Anterior cingulate cortex (tissue), 58 donors: ENCODE measurements at places on chromosomes 6 and 20.
A peak's percentile ranks its signal among the peaks of the same experiment; 100 is the strongest.

DNA sequence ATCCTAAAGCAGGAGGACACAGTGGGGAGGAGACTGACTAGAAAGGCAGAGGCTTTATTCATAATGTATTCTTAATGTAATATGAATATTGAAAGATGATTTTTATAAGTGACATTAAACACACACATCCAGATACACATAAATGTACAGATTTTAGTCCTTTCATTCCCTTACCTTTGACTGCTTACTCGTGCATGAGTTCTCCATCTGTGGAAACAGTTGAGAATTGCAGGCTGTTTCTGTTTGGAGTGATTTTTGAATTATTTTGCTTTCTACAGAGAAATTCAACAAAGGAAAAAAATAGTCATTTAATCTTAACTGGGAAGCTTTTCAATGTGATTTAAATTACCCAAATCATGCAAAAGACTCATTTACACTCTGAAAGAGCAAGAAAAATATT, 136.5 kb downstream of the RIMS1 start:
- DNase-seq = no peak

- no peak for DNase-seq
Measured at GRCh38 chr6:1022719-1023118, 289.2 kb upstream of the FOXQ1 start.

DNA sequence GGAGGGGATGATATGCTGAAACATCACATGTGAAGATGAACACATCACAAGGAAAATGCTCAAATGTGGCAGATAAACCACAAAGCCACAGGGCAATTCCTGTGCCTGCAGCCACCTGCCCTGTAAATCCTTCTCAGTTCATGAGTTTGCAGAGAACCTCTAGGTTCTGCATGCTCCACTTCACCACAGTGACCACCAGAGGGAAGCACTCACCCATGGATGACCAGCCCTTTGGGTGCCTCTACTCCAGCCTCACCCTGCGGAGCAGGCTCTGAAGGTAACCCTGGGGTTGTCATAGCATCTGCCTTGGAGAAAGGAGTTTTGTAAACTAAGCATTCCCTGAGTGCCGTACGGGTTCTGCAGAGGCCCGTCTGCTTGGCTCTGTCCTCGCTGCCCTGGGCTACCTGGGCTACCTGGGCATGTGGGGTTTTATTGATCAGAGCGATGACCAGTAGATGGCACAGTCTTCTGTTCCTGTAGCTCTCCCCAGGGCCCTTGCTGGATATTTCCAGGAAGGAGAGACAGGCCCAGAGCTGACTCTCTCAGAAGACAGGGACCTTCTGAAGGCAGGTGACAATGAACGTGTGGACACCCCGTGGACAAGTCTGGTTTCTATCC, 31.7 kb upstream of the CST1 start:
- no peak for DNase-seq

GRCh38 chr6:4404415-4404814, 269.0 kb upstream of the ECI2 start:
- no peak for DNase-seq

GRCh38 chr6:122696079-122696478, 83.4 kb upstream of the FABP7 start:
- DNase-seq = no peak

DNA sequence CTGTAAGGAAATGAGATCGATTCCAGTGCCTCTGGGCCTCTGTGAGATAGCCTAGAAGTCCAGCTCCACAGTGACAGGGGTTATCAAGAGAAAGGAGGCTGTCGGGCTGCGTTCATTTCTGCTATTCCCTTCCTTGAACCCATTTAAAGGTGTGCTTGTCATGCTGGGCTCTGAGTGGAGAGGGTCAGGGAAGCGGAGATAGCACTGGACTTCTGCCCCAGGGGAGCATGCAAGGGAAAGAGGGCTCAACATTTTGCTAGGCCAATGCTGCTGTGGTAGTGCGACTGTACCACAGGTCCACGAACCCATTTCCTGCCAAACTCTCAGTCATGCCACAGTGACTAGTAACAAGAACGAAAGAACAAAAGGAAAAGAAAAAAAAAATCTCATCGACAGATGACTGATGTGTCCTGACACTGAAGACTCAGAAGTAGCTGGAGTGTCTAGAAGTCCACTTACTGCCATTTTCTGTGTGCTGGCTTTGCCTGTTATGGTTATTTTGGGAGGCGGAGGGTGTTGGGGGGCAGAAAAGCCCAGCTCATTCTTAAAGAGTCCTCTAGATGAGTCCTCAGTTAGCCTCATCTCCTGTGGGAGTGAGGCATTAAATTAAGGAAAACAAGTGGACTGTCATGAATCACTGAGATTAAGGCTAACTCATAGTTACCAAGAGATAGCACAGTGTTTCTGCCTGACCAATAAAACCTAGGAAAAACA, 8.1 kb downstream of the NEDD9 start:
- no peak for DNase-seq

GRCh38 chr6:37531437-37532036, 31.8 kb upstream of the CCDC167 start:
- DNase-seq = no peak

DNA sequence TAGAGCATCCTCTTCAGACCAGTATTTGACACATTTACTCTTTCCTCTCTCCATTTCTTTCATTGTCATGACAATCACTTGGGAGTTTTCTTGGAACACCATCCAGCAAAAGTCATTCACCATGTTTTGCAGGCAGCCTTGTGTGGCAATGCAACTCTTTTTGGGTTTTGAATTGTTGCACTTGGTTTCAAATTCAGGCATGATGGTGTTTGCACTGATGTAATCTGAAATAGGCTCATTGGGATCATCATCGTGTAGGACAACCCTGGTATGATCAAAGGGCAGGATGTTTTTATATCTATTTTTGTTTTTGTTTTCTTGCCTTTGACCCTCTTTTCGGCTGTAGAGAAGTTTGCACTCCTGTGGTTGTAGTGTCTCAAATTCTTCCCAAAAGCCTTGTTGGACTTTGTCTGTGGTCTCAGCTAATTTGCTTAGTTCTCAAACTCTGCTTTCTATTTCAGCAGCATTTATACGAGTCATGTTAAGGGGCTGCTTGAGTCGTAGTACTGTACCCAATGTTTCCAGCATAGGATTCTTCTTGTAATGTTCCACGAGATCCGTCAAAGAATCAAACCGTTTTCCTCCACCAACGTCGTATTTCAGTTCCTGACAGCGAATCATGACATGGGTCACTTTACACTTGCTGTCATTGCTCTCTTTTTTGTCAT, 160.8 kb upstream of the TNFAIP3 start:
- no peak for DNase-seq

- no peak for DNase-seq
Measured at GRCh38 chr6:149045404-149045803, 272.1 kb upstream of the TAB2 start.

- no peak for DNase-seq
Measured at GRCh38 chr20:4453359-4453758, 268.4 kb upstream of the PRND start.

DNA sequence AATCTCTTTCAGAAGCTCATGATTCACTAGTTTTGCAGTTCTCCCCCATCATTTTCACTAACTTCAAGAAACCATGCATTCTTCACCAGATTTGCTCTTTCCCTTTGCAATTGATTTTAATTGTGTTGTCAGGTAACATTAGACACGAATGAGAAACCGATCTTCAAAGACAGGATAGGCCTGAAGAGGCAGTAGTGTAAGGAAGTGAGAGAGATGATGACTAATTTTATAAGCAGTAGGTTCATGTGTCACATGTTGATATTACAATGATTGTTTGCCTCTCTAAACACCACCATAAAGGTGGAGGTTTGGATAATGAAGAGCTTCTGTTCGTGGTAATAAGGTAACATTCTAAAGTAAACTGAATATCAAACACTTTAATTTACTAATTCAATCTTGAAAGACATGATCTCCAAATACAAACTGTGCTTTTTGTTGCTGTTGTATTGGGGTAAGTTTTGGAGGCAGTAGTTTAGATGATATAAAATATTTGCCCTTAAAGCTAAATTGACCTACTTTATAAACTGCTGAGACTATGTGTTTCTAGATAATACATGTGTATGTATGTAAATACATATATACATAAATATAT, 207.2 kb downstream of the PHACTR1 start:
- DNase-seq = no peak

DNA sequence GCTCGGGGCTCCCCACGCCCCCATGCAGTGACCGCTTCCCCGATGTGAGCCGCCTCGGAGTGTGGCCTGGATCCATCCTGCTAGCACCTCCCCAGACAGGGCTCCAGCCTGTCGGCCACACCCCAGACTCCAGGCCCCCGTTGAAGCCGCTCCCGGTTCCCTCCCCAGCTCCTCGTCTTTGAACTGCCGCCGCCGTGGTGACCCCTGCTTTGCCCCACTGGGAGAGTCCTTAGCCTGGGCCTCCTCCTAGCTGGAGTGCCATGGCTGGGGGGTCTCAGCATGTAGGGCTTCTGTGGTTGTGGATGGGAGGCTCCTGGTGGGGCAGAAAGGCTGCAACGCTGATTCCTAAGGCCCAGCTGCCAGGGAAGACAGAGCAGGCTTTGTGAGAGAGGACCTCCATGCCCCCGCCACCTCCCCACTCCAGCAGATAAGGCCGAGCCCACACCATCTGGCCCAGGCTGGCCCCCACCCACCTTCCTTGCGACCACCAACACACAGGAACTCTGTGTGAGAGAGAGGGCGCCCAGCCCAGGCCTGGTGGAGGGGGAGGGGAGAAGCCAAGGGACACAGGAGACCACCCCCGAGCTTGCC, 11.4 kb downstream of the FOXS1 start:
- DNase-seq = no peak

- peak; percentile 18 for DNase-seq
Measured at GRCh38 chr6:156719720-156720563, 57.2 kb upstream of the ARID1B start.

DNA sequence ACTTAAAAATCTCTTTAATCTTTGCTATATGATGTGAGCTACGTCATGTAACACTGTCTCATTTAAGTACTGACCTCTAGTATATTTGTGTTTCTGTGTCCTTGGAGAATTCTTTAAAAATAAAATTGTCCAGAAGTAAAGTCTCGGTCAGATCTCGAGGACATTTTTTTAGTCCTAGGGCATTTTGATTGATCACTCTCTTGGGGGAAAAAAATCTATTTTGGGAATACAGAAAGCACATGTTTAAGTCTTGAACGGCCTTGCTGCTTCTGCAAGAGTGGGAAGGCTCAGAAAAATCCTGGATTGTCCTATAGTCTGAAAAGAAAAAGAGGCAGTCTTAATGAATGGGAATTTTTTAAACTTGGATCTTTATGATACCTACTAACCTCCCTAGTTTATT, 234.3 kb downstream of the UTRN start:
- no peak for DNase-seq

GRCh38 chr6:126300735-126301134, 39.2 kb upstream of the CENPW start:
- DNase-seq = no peak

- no peak for DNase-seq
Measured at GRCh38 chr6:23435126-23435525, 690.9 kb upstream of the NRSN1 start.

GRCh38 chr6:43185391-43185985, 3.5 kb downstream of the CUL9 start:
- no peak for DNase-seq

- DNase-seq = no peak
Measured at GRCh38 chr20:52494244-52494643, 302.7 kb upstream of the ZFP64 start.

- DNase-seq = no peak
Measured at GRCh38 chr6:46407776-46408530, 83.3 kb downstream of the RCAN2 start.

- DNase-seq = no peak
Measured at GRCh38 chr6:129340983-129341382, 369.0 kb downstream of the ARHGAP18 start.

GRCh38 chr20:40532103-40532502, 156.9 kb downstream of the MAFB start:
- no peak for DNase-seq

DNA sequence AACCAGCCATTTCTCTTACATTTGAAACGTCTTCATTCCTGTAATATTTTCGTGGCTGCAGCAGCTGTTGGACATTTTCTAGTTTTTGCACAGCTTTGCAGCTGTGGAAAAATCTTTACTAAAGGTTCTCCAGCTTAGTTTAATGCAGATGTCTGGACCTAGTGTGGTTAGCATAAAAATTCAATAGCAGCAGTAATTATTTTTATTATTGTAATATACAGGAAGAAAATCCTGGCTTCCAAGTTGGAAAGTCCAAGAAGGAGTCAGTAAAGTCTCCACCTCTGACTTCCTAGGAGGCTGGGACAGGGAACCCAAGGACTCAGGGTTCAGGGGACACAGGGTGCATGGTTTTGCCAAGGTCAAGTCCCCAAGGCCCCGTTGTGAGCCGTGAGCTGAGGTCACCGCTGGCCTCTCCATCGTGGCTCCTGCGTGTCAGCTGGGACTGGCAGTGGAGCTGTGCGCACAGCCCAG, 230.6 kb downstream of the FNDC1 start:
- no peak for DNase-seq

DNA sequence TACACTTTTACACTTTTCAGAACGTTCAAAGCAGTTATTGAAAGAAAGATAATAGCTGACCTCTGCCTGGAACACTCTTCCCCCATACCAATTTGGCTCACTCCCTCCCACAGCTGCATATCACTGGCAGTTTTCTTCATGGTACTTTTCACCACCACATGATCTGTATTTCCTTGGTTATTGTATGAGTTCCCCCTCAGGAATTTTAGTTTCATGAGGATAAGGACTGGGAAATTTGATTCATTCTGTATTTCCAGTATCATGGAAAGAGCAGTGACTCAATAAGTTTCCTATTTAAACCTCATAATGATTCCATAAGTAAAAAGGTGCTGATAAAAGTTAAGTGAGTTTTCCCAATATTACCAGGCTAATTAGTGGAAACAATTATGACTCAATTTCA, 16.0 kb downstream of the HTR1B start:
- DNase-seq = no peak
